ENCODE measurements at places on chromosomes 1 and 21.

DNA sequence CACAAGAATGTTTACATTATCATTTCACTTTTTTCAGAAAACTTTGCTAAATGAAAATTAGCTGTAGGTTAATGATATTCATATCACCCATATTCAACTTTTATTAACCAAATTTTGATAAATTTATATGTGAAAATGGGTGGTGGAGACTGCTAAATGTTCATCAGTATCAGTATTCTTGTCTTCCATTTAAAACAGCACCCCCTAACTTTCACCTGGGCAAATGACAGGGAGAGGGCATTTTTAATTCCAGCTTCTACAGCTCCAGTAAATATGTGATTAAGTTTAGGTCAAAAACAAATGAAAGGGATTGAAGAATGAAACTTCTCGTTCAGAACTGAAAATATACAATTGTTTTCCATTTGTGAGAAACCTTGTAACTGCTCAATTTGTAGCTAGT is 722.2 kb downstream of the KCNT2 start:
- no peak for DNase-seq

GRCh38 chr21:42247716-42248115 is 28.8 kb downstream of the ABCG1 start:
- DNase-seq = no peak

- DNase-seq = no peak
Measured at GRCh38 chr1:204688007-204688406, 2.5 kb upstream of the LRRN2 start.

DNA sequence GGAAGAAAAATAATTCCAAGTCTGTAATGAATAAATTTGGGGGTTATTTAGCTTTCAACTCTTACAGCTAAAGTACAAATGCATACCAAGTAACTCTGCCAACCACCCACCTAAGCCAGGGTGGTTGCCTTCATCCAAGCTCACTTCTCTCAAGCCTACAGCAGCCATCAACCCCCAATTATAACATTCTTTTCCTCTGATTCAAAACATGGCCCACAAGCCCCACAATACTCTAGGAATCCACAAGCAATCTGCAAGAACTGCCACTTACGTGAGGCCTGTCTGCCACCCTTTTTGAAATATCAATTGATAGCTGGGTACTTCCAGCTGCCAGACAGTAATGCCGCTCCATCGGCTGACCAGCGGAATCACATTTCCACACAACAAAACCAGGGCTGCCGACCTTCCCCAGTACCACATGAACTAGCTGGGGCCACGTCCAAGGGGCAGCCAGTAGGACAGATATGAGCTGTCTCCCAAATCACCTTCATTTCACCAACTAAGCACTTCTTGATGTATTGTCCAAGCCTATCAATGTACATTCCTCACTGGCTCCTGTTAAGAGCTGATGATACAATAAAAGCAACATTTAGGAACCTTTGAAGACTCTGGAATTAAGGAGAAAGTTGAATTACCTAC is 3.2 kb downstream of the LBR start:
- no peak for DNase-seq

DNA sequence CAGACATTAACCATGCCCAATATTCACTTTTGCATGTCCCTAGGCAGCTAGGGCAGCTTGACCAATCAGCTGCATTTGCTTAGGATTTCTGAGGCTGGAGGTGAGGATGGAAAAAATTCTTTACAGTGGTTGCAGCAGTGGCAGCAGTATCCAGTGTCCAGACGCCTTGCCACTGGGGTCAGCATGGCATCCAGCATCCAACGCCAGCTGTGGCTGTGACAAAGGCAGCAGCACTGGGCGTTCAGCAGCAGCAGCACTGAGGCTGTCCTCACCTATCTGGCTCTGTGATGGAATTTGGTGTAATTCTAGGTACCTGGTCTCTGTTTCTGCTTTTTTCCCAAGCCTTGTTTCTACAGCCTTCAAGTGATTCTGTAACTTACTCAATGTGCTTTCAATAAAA is 15.5 kb downstream of the RHBDL2 start:
- no peak for DNase-seq

DNA sequence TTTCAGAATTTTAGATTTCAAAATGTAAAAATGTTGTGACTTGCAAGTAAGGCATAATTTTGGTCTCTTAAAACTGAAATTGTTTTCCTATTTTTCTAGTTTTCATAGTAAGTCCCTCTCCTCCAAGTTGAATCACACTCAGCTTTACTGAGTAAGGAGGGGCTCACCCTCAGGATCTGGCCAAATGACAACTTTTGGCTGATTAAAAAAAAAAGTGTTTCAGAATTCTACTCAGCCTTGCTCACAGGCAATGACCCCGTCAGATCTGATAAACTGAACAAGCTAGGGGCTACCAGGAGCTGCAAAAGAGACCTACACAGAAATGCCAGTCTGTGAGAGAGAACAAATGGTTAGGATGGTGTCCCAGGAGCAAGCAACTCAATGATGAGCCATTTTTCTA is 159.8 kb downstream of the PBX1 start:
- DNase-seq = no peak

DNA sequence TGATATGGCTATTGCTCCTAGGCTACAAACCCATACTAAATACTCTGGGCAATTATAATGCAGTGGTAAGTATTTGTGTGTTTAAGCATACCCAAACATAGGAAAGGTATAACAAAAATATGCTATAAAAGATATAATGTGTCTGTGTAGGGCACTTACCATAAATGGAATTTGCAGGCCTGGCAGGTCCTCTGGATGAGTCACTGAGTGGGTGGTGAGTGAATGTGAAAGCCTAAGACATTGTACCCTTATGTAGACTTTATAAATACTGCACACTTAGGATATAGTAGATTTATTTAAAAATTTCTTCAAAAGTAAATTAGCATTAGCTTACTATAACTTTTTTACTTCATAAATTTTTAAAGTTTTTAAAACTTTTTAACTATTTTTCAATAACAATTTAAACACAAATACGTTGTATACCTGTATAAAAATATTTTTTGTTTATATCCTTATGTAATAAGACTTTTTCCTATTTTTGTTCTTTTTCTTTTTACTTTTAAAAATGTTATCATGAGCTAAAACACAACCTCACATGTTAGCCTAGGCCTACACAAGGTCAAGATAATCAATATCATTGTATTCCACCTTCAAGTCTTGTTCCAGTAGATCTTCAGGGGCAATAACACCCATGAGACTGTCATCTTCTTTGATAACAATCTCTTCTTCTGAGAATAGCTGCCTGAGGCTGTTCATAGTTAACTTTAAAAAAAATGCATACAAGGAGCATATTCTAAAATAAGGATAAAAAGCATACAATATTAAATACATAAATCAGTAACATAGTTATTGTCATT is 306.3 kb upstream of the RGS18 start:
- DNase-seq = no peak

- DNase-seq = no peak
Measured at GRCh38 chr1:53539711-53540603, 80.8 kb downstream of the DMRTB1 start.

DNA sequence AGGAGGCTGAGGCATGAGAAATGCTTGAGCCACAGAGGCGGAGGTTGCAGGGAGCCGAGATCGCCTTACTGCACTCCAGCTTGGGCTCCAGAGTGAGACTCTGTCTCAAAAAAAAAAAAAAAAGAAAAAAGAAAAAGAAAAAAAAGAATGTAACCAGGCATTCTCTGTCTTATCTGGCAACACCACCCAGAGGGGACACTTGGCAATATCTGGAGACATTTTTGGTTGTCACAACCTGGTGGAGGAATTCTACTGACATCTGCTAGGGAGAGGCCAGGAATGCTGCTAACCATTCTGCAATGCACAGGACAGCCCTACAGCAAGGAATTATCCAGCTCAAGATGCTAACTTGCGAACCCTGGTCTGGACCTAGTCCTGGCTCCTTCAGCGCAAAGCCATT is 2.3 kb upstream of the CNR2 start:
- no peak for DNase-seq

GRCh38 chr1:172931761-172932160 is 119.0 kb downstream of the TNFSF18 start:
- no peak for DNase-seq

GRCh38 chr1:70760154-70760553 is 287.5 kb downstream of the PTGER3 start:
- DNase-seq = no peak

DNA sequence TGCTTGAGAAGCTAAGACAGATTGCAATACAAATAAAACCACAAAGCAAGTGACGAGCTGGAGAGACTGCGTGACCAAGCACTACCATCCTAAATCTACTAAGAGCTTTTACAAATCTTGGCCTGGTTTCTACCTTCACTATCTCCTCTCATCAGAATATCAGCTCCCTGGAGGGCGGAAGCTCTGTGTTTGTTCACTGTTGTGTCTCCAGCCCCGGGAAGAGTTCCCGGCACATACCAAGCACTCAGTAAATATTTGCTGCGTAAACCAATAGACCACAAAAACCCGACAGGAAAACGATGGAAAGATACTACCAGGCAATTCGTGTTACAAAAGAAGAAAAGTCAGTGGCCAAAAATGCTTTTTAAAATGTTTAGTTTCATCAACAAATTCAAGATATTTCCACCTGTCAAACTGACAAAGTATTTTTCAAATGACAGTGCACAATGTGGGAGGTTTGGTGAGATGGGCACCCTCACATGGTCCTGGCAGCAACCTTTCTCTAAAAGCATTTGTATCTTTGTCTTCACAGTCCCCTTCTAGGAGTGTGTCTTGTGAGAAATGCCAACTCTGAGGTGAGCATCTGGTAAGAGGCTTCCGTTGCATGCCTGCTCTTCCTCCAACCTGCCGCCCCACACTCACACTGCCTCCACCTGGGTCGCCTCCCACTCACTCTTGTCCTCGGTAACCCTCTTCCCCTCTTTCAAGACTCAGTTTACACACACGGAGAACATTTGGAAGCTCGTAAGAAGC is 34.7 kb downstream of the SLC1A7 start:
- DNase-seq = no peak

GRCh38 chr1:203017692-203018091 is 8.6 kb upstream of the PPFIA4 start:
- DNase-seq = no peak

DNA sequence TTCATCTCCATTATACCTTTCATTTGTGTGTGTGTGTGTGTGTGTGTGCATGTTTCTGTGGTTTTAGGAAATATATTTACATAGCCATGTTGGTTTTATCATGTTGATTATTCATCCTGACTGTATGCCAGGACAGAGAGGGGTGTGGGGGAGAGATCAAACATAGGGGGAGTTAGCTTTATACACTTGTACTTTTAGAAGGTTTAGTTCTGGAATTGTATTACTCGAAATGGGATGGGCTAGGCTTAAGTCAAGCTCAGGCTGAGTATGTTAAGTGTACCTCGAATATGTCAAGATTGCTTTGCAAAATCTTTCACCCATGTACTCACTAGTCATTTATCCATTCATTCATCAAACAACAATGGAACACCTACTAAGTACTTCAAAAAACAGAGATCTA is 123.3 kb downstream of the HMCN1 start:
- DNase-seq = no peak

DNA sequence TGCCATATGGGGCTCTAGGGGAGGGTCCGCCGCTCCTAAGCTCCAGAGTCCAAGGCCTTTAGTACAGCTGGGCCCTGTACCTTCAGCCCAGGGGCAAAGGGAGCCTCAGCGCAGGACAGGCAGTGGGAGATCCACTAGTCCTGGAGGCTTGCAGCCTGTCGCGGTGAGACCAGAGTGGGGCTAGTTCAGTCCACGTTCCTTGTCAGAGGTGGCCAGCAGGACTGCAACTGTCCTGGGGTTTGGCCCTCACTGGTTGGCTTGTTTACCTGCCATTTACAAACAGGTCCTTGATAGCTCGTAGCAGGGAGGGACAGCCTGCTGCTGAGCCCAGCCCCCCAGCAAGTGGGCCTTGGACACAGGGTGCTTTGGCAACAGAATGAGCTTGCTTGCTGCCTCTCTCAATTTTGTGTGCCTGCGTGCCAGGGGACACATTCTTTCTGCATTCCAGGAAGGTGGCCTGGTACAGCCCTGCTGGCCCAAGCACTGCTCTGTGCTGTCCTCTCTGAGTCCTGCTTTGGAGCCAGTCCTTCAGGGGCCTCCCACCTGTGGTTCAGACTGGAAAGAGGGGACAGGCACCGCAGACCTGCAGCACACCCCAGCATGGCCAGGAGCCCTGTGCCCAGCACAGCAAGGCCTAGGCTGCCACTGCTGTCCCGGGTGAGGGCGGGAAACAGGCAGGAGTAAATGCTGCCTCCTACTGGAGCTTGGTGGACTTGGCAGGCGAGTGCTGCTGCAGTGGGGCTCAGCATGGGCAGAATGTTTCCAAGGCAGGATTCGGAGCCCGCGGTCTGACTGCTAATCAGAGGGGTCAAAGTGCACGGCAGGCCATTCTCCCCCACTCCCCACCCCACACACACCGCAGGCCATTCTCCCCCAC is 15.2 kb downstream of the H6PD start:
- DNase-seq = peak; percentile 68

DNA sequence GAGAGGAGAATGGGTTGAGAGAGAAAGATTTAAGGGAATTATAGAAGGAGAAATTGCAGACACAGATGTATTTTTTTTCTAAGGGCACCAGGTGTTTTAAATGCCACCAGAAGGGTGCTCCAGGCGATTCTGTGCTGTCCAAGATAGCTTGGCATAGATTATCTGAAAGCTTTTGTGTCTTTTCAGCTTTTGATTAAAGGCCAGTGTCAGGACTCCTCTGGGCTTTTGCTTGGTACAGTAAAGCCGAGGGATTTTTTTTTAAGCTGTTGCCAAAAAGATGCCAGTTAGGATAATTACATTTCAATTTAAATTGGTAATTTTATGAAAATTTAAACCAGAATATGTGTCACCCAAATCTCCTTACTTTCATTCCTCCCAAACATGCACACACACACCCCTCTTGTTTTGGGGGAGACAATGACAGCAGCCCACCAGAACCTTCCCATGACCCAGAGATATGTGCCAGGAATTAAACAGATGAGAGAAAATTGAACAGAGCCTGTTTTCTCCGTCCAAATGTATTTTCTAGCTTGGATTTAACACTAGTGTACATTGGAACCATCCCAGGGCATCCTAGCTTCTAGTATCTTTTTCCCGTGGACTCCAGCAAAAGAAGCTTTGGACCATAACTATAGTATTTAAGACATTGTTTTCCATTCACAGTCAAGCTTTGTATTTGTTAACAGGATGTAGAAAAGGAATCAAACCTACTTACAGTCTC is 670.7 kb upstream of the CXADR start:
- DNase-seq = no peak

- no peak for DNase-seq
Measured at GRCh38 chr1:109383854-109384253, 13.9 kb downstream of the SORT1 start.

- DNase-seq = no peak
Measured at GRCh38 chr1:223747838-223748335, 35.5 kb downstream of the CAPN2 start.

DNA sequence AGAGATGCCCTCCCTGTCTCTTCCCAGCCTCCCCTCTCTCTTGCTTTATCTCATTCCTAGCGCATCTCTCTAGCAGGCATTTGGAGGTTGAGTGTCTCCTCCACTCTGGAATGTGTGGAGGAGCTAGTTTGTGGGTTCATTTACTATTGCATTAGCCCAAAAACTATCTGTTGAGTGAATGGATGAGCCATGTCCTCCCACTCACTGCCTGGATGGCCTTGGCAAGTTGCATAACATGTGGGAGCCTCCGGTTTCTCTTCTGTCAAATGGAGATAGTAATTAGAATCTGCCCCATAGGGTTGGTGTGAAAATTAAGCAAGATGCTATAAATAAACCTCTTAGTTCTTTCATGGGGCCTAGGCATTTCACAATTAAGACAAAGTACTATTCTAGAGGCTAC is 181.8 kb downstream of the KAZN start:
- no peak for DNase-seq

All from stimulated activated CD8-positive, alpha-beta memory T cell treated with anti-CD3 and anti-CD28 coated beads, Interleukin-4, amount 100 ng/mL, for 48 hours (primary cell).